Suppressor macrophage (primary cell): ENCODE measurements at places on chromosomes 13 and 19.

- DNase-seq, result no peak
These were observed 503.4 kb downstream of the SLITRK1 start for GRCh38 chr13:83378908-83379307.

DNA sequence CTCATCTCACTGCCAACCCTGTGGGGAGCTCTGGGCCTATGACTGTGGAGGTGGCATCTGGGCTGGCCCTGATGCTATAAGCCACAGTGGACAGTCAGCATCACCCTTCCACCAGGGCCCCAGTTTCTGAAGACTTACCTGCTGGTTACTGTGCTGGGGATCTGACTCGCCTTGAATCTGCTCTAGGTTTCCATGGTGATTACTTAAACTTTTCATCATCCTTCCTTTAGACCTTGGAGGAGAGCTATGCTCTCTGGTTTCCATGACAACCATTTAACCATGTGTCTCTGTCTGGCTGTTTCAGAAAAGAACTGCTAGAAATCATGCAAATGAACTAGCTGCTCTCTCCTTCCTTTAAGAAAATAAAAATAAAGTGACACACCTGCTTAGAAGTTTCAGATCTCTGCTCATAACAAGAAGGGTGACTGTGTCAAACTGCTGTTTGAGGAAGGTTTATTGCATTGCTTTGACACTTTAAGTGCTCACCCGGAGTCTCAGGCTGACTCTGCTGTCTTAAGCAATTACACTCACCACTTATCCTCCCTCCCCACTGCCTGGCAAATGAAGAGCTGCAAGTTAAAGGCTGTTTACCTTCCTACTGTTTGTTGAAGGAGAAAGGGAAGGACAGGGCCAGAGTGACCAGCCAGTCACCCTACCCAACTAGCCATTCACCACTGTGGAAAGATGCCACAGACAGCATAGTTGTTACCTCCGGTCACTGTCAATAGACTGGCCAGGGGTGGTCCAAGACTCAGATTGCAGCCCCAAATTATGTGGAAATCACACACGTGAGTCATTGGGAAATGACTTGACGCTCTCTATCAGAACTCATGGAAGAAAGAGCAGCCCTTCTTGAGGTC lies 87.6 kb downstream of the HSPH1 start:
- DNase-seq, result no peak

GRCh38 chr19:35458731-35459391 lies 10.8 kb downstream of the FFAR2 start:
- DNase-seq, result peak; percentile 43

DNA sequence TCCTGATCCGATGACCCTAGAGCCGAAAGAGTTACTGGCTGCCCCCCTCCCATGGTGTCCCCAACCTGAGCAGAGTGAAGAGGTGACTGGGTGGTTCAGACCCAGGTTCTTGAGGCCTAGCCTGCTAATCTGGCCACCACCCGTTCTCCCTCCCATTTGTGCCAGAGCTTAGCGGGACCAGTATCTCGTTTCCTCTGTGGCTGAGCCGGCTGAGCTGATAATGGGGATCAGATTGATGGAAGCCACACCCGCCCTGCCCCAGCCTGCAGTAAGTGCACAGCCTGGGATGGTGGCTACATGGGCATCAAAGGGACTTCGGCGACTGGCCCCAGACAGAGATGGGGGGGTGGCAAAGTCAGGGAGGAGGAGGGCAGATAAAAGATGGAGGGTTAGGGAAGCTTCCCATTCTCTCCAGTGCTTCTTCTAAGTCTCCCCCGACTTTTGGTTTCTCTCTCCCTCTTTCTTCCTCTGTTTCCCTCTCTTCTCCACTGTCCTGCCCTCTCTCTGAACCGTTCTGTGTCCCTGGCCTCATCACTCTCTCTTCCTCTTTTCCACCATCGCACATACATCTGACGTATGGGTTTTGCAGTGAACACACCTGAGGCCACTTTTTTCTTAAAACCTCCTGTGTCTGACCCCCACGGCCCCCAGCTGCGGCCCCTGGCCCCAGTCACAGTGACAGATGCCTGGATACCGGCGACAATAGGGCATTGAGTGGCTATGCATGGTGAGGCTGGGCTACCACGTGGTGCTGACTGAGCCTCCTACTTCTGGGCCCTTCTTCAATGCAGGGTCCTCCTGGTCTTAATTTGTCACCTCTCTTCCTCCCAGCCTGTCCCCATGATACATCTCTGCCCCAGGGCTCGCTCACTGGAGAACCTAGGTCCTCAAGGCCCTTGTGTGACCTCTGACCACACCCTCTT lies 2.4 kb downstream of the ELAVL3 start:
- DNase-seq, result no peak

DNA sequence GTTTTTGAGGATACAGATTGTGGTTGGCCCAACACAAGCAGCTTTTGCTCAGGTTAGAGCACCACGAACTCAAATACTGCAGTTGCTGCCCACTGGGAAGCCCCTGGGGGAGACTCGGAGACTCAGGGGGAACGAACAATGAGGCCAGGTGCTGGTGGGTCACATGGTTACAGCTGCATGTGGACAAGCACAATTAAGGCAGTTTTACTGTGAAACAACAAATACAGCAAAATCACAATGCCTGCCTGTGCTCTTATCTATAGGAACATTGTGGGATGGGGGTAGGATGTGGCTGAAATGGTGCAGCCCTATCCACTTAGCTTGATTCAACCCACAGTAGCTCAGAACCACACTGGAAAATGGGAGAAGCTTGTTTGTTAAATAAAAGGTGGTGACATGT lies 119.7 kb upstream of the SPATA13 start:
- DNase-seq, result no peak

- no peak for DNase-seq
These were observed 10.8 kb downstream of the GATAD2A start for GRCh38 chr19:19416280-19416679.

DNA sequence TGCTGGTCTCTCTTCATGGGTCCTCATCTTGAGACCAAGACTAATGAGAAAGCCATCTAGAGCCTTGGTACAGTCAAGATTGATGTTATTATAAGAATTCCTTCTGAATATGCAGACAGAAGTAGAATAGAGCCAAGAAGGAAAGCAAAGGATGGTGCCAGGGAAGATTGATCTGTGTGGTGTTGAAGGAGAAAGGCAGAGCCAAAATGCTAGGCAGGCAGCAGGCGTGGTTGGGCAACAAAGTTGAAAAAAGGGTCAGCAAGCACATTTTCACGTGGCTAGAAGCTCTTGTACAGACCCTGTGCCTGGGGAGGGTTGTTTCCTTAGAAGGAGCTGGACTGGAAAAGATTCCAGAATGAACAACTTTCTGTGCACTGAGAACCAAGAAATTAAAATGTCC lies 319.7 kb upstream of the ARGLU1 start:
- DNase-seq, result no peak

- no peak for DNase-seq
These were observed 642.7 kb upstream of the ARGLU1 start for GRCh38 chr13:107210723-107211030.

- DNase-seq, result peak; percentile 84
These were observed 532.7 kb upstream of the SPRY2 start for GRCh38 chr13:80873589-80873988.

DNA sequence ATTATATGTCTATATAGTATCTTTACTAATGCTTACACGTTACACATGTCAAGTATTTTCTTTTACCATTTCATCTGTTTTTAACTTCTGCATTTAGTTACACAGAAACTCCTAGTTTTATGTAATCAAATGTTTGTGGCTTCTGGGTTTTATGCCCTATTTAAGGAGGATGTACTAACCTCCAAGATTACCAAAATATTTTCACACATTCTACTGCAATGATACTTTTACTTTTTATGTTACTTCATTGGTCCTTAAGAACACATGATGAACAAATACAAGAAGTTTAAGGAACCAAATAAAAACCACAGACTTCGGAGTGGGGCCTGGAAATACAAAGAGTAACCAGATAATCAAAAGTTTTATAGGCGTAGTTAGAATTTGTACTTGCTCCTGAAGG lies 37.2 kb downstream of the ZC3H13 start:
- DNase-seq, result peak; percentile 65

GRCh38 chr13:25920277-25920676 lies 131.5 kb downstream of the SHISA2 start:
- DNase-seq, result peak; percentile 11

DNA sequence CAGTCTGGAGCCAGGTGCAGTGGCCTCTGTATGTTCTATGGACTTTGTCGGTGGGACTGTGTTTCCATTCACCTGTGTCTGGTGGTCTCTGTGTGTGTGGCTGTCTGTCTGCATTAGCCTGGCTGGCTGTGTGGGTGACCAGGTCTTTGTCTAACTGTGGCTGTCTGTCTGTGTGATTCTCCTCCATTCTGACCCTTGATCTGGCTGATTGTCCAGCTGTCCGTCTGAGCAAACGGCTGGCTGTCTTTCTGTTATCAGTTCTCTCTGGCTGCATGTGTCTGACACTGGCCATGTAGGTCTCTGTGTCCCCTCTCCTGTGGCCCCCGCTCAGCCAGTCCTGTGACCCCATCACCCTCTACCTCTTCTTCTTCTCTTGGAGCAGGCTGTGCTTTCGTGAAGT lies 53.2 kb downstream of the CELF5 start:
- no peak for DNase-seq

DNA sequence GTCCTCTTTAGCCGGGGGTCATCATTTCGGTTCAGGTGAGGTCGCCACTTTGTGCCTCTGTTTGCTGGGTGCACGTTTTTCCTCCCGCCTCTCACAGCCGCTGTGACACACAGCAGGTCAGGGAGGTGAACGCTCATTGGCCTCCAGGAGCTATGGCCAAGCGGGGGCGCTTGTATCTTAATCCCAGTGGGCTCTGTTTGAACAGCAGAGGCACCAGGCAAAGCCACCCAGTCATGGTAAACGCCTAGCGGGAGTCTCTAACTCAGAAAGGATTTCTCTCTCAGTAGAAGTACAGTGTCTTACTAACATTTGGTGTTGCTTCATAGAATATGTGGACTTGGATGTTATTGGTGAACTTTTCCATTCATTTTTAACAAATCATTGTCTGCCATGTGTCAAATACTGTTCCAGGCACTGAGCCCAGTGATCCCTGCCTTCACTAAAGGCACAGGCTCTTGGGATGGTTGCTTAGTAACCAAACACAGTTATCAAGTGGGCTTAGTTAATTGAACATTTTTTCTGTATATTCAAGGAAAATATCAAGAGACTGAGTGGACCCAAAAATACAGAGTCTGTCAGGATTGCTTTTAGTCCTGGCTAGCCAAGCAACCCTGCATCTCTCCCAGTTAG lies 186.7 kb downstream of the STK24 start:
- DNase-seq, result no peak

DNA sequence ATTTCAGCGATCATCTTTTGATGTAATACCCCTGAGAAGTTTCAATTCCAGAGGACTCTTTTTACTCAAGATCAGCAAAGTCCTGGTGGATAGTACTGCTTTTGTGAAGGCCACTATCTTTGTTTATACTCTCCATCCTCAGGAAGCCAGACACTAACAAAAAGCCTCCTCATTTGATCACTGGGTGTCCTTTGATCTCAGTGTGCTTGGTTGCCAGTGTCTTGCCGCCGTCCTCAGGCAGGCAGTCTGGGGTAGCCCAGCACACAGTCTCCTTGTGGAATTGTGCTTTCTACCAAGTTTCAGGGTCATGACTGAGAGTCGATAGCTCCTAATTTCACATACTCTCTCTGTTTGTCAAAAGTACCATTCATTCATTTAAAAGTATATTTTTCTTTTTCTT lies 762.2 kb downstream of the EFNB2 start:
- DNase-seq, result no peak

GRCh38 chr19:4830768-4831265 lies 695 bp downstream of the TICAM1 start:
- DNase-seq, result no peak

- DNase-seq, result no peak
These were observed 31.2 kb downstream of the DHRS12 start for GRCh38 chr13:51772781-51773180.

GRCh38 chr13:85379433-85379832 lies 419.8 kb downstream of the SLITRK6 start:
- no peak for DNase-seq

DNA sequence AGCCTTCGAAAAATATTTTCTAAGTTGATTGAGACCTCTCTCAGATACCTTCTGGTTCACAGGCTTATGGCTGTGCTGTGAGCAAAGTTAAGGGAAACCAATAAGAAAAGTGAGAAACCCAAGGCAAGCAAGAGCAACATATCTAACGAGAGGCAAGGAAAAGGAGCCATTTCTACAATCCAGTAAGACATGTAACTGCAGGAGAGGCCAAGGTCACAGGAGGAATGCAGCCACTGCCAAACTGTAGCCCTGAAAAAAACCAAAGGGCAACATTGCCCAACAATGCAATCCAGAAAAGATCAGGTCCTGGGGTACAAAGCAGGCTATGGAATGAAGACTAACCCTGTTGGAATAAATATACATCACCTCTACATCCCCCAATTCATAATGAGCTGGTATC lies 21.3 kb downstream of the SCGB2B2 start:
- DNase-seq, result no peak

DNA sequence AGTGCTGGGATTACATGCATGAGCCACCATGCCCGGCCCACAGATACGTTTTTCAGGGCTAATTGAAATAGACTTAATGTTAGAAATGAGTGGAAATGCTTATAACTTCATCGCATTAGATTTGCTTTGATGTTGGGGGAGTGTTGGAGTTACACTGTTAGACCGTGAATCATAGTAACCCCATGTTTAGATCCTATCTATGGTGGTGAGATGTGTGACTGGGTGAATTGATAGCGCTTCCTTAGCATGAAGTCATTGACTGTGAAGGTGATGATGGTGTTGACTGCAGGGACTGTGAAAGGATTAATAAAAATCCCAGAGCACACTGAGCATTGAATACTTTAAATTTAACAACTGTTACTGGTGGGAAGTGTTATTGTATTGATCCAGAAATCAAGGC lies 1.7 kb downstream of the ZNF264 start:
- DNase-seq, result no peak

- no peak for DNase-seq
These were observed 19.9 kb upstream of the TM9SF2 start for GRCh38 chr13:99481366-99481765.

DNA sequence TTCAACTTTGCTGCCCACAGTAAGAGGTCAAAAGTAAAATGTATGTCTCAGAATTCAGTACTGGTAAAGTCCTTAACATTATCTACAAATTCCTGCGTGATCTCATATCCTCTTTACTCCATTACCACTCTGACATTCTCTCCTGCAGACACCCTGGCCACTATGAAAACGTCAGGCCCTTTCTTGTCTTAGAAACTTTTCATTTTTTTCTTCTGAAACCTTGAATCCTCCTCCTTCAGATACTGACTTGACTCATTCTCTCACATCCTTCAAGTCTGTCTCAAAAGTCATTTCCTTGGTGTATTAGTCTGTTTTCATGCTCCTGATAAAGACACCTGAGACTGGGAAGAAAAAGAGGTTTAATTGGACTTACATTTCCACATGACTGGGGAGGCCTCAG lies 262.3 kb downstream of the POU4F1 start:
- DNase-seq, result no peak
